Mammary epithelial cell (primary cell): ENCODE measurements at places on chromosomes 5 and 9. TPM values are rescaled to one million over a fixed set of nuclear protein-coding genes. Genes with fewer than 3 reads are reported as not detected.
A peak's percentile ranks its signal among the peaks of the same experiment; 100 is the strongest.

DNA sequence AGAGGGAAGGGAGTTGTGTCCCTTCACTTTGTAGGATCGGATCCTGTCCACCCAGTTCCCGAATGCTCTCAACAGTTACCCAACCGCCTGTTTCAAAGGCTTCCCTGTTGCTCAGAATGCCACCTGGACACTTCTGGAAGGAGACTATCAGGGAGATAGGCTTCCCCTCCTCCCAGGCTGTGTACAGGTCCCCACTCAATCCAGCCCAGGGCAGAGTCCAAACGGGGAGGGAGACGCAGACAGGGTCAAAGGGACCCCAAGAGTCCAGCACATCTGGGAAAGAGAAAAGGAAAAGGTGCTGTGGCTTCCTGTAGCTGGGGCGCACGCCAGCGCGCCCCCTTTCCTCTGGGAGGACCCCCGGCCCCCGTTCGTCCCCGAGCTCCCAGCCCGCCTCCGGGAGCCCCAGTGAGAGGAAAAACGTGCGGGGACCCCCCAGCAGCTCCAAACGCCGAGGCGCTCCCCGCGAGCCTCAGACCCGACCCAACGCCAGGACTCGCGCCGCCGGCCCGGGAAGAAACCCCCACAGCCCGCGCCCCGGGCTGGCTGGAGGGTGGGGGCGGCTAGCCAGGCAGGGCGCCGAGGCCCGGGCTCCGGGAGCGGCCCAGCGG, 640 bp downstream of the SURF4 start:
- DNase-seq = peak; percentile 52

GRCh38 chr5:21236971-21237427, 1249.0 kb upstream of the CDH18 start:
- DNase-seq = peak; percentile 79

DNA sequence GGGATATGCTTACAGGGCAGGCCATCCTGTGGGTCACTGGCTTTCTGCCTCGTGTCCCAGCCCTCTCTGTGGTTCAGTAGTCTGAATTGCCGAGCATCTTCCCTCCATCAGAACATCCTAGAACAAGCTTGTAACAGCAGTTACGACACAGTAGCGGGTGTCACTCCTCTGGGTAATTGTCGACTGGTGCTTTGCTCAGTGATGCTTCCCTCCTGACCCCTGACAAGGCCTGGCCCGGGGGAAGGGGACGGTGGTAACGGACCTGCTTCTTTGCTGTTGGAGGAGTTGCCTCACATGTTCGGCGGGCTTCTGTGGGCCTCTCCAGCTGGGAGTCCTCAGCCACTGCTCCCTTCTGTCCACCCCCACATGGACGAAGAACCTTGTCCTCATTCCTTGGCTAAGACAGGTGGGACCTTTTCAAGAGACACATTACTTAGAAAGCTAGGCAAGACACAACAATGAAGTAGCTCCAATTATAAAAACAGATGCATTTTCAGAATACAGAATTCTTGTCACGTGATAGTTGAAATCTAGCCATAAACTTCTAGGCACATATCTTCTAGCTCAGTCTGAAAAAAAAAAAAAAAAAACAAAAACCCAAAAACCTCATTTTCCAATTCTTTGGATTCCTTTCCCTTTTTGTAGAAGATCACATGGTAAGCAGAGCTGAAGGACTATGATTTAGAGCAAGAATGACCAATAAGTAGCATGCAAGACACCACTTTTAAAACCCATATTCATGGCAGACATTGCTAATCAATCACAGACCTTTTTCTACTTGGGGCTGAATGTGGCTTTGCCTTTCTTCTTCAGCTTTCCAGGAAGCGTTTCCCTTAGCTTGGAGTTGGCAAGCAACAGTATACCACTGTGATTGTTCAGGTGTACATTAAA, 25.0 kb downstream of the HMCN2 start:
- DNase-seq = no peak

The SLC36A2 gene
- not detected for polyA plus RNA-seq

The IFNA6 gene
- polyA plus RNA-seq = not detected

The SH2D3C gene
- polyA plus RNA-seq = 0.08 TPM

The OR13D1 gene
- polyA plus RNA-seq = not detected

GRCh38 chr5:174759091-174759490, 34.7 kb downstream of the MSX2 start:
- no peak for DNase-seq

The CARD6 gene
- 3.8 TPM for polyA plus RNA-seq

DNA sequence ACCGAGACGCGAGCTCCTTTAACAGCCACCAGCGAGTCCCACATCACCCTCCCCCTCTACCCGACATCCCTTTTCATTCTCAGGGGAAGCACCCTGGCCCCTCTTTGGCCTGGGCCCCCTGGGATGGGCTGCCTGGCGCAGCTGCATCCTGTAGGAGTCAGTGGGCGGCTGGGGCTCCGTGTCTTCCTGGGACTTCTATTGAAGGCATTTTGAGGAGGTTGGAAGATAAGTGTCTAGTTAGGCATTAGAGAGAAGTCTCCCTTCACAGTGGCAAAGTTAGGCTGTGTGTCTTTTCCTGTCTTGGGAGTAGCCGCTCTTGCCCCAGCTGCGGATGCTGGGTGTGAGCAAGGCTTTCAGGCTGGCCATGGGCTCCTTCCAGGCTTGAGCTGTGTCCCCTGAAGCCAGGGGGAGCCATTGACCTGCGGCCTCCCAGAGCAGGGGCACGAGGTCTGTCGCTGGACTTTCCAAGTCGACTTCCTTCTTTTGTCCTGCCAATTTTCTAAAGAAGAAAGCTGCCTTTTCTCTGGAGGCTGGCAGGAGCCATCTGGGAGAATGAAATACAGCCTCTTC, 18.6 kb upstream of the NKD2 start:
- no peak for DNase-seq

The CDC20B gene
- 0.05 TPM for polyA plus RNA-seq

GRCh38 chr5:177085985-177086653, 596 bp upstream of the FGFR4 start:
- no peak for DNase-seq
